ENCODE measurements at places on chromosomes 2 and 18. TPM values are rescaled to one million over a fixed set of nuclear protein-coding genes. Genes with fewer than 3 reads are reported as not detected.

The CFAP221 gene
- total RNA-seq, result 15.8 TPM

The CDH20 gene
- total RNA-seq, result 3.9 TPM

The GALNT13 gene
- total RNA-seq, result 1.1 TPM

The NPHP1 gene
- 8.3 TPM for total RNA-seq

The PDE11A gene
- total RNA-seq, result 3.9 TPM

The NOL4 gene
- 2.7 TPM for total RNA-seq

The RESP18 gene
- not detected for total RNA-seq

The DSC1 gene
- 0.47 TPM for total RNA-seq

The NCKAP5 gene
- 7.5 TPM for total RNA-seq

The RRM2 gene
- total RNA-seq, result 26.7 TPM

The NR4A2 gene
- 2.3 TPM for total RNA-seq

The GREB1 gene
- 18.3 TPM for total RNA-seq

The CXCR4 gene
- total RNA-seq, result 58.4 TPM

The HOXD13 gene
- total RNA-seq, result 0.06 TPM

The UGT1A3 gene
- total RNA-seq, result not detected

All from metanephros (tissue), 2 donors.